ENCODE measurements at places on chromosomes 2 and 18. TPM values are rescaled to one million over a fixed set of nuclear protein-coding genes. Genes with fewer than 3 reads are reported as not detected.
A peak's percentile ranks its signal among the peaks of the same experiment; 100 is the strongest.

The SMPD4 gene
- total RNA-seq: 9.8 TPM

The CRYGD gene
- not detected for total RNA-seq

The VWC2L gene
- total RNA-seq: not detected

The SH2D6 gene
- not detected for total RNA-seq

The UGT1A4 gene
- total RNA-seq: not detected

GRCh38 chr2:235444101-235444597 is 49.7 kb upstream of the AGAP1 start:
- DNase-seq: no peak

- DNase-seq: no peak
Measured at GRCh38 chr2:184581391-184581790, 16.9 kb upstream of the ZNF804A start.

DNA sequence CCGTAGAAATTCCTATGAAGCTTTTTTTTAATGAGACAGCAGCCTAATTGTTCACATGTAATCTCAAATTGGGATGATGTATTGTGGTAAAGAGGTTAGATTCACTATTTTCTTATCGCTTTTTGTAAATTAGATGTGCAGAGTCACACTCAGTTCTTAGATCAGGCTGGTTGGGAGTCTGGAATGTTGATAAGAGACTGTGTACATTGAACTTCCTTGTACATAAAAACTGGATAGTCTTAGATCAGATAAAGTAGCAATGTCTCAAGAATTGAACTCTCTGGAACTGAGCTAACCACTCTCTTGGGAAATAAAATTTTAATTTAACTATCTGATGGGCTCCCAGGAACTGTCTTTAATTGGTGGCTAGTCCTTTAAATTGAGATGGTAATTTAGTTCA is 108.1 kb upstream of the MSTN start:
- DNase-seq: no peak

GRCh38 chr18:33781429-33781828 is 203.4 kb downstream of the ASXL3 start:
- DNase-seq: no peak

DNA sequence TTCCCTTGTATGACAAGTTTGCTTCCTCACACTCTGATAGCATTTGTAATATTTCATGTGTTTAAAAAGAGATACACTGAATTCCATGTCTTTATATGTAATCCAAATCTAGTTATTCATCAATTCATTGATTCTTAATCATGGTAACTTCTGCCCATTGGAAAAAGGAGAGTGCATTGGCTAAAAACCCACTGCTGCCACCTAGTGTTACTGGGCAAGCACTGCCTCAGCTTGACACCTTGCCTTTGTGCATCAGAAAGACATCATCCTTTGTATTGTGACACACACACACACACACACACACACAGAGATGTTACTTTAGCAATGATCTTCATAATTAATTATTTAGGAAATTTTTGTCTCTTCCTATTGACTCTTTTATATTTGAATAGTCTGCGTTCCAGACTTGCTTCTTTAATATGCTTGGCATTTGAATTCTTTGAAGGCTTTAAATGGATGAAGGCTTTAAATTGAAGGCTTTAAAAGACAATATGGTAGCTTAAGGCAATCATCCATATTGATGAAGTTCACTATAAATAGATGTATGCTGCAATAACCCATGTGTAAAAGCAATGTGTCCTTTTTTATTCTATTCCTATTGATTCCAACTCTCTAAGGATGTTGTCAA is 414.2 kb upstream of the CHST9 start:
- peak; percentile 46 for DNase-seq

DNA sequence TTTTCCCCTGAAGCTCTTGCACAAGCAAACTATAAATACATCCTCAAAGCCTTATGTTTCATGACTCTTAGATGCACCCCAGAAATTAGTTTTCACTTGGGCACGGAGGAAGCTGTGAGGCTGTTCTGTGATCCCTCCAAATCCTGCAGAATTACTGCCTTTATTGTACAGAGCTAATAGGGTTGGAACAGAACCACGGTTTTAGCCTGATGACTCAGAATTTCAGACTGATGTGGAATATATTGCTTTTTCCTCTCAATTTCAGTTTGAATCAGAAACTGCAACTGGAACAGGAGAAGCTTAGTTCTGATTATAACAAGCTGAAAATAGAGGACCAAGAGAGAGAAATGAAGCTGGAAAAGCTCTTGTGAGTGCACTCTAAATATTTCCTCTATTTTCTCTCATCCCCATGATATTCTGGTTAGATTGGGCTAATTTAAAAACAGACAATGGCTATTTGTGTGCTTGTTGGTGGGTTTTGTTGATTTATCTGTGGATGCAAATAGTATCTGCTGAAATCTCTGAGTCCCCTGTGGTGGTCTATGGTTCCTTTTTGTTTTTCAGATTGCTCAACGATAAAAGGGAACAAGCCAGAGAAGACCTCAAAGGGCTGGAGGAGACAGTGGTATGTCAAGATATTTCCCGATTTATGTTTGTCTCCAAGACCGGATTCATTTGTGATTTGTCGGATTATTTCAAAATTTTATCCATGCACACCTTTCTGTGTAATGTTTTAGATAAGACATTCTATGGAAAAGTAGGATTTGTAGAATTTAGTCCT is 38.2 kb upstream of the LYPD6B start:
- DNase-seq: no peak

- peak; percentile 64 for DNase-seq
Measured at GRCh38 chr2:54416166-54416813, 39.8 kb upstream of the SPTBN1 start.

GRCh38 chr2:165567273-165567672 is 97.8 kb downstream of the CSRNP3 start:
- no peak for DNase-seq

Data from lung microvascular endothelial cell (primary cell).